HS-27A (cell line): ENCODE measurements at places on chromosomes 12 and 14.

DNA sequence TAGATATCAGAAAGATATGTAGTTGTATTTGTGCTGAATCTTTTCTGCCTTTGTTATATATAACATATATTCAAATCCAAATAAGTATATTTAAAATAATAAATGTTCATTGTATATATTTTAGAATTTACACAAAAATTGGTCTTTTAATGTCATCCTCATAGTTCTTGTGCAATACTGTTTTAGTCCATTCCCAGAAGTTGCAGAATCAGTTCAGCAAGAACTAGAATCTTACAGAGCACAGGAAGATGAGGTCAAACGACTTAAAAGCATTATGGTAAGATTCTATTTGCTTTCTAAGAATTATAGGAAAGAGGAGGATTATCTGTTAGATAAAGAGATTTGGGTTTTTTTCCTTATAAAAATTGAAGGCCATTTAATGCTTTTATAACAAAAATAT lies 51.0 kb downstream of the SCFD1 start:
- DNase-seq, result no peak

- DNase-seq, result no peak
Observed at GRCh38 chr12:132772606-132773005, 11.0 kb upstream of the ANKLE2 start.

DNA sequence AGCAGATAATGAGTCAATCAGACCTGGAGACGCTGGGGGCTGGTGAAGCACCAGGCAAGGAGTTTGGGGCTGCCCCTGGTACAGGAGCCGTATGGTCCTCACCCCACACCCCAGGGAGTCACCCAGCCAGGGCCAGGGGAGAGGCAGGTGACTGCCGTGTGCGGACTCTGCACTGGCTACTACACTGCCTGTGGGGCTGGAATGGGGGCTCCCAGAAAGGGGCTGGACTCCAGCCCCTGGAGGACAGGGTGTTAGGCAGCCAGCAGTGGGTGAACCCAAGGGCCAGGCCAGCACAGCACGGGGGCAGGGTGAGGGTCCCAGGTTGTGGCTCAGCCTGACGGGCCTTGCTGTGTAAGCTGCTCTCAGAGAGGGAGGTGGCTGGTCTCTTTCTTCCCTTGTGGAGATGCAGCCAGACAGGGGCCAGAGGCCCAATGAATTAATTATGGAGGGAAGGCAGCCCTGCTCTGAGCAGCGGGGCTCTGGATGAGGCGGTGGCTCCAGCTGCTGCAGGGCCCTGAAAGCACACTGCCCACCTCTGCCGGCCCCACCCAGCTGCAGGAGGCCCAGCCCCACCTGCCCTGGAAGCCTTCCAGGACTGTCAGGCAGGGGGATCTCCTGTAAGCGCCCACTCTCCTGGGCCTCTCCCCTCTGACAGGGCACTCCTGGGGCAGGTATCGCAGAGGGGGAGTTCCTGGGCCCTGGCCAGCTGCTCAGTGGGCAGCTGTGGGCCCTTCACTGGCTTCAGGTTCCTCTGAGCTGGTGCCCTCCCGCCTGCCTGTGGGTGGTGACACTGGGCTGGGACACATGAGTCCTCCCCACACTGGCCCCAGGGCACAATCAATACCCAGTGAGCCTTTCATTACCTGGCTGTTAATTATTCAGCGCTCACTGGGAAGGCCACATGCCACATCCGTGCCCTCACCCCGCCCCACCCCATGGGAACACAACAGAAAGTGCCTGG lies 142.5 kb upstream of the C14orf180 start:
- no peak for DNase-seq

DNA sequence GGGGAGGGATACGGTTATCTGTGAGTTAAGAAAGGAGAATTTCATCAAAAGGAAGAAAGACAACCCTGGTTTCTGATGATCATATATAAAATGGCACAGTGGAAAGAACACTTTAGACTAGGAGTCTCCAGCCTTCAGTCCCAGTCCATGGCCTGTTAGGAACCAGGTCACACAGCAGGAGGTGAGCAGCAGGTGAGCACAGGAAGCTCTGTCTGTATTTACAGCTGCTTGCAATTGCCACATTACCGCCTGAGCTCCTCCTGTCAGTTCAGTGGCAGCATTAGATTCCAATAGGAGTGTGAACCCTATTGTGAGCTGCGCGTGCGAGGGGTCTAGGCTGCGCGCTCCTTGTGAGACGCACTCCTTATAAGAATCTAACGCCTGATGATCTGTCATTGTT lies 137.9 kb downstream of the BTG1 start:
- no peak for DNase-seq

GRCh38 chr12:69608114-69608513 lies 2.6 kb downstream of the LRRC10 start:
- no peak for DNase-seq
